ENCODE measurements at places on chromosomes 2 and 18.

DNA sequence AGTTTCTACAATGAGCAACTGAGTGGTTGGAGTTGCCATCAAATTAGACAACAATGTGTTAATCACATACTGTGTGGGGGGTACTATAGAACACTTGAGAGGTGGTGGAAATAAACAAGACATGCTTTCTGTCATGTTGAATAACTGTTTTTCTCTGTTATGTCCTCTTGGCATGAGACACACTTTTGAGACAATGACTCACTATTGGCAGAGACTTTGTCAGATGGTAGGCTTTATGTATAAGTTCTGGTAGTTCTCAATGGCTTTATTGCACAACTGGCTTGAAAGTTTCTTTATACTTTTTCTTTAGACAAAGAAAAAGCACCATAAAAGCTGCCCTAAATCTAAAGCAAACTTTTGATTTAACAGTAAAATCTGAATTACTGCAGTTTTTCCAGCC, 578.7 kb downstream of the ADCYAP1 start:
- no peak for DNase-seq

DNA sequence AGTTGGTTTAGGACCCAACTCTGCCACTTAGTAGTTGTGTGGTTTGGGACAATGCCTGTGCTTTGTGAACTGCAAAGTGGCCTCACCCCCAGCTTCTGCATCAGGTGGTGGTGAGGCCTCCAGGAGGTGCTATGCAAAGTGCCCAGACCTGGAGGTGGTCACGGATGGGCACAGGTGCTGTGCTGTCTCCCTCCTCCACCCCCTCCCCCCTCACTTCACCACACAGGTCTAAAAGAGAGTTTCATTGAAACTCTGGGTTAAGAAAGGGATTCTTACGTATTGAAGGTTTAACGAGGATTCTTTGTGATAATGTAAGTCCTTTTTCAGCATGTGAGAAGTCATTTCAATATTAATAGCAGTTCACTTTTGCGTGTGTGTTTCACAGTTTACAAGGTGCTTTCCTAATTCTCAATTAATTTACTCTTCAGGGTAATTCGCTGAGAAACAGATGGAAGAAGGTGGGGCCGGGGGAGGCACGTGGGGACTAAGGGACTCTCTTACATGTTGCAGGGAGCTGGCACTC, 369.9 kb downstream of the LPIN1 start:
- DNase-seq = peak; percentile 13

DNA sequence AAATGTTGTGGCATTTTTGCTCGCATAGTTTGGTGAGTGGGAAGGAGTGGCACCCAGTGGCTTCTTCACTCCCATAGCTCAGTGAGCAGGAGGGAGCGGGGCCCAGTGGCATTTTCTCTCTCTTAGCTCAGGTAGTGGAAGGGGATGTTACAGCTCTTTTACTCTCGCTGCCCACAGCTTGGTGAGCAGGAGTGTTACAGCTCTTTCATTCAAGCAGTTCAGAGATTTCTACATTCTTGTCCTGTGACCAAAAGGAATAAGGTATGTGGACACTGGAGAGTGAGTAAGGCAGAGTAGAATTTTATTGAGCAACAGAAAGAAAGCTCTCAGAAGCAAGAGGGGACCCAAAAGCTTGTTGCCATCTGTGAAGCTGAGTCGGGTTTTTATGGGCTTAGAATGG, 192.4 kb downstream of the SPAG16 start:
- no peak for DNase-seq

DNA sequence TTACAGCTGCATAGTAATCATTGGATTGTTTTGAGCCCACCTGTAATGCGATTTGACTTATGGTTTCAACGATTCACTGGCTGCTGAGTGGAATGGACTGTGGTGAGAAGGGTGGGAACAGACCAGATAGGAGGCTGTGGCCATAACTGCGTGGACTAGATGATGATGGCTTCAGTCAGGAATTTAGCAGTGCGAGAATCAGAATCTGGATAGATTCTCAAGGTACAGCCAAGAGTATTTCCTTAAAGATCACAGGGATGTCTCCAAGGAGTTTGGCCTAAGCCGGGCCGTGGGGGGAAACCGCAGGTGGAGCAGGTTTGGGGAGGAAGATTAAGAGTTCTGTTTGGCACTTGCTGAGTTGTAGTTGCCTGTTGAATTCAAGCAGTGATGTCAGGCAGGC, 44.0 kb upstream of the CHMP1B start:
- DNase-seq = no peak

GRCh38 chr2:159616286-159616701, at the start of gene BAZ2B:
Gene BAZ2B, minus strand, starts transcription at chr2:159616548. Its CDS starts 137,829 bp downstream, at chr2:159478719.
- no peak for DNase-seq

DNA sequence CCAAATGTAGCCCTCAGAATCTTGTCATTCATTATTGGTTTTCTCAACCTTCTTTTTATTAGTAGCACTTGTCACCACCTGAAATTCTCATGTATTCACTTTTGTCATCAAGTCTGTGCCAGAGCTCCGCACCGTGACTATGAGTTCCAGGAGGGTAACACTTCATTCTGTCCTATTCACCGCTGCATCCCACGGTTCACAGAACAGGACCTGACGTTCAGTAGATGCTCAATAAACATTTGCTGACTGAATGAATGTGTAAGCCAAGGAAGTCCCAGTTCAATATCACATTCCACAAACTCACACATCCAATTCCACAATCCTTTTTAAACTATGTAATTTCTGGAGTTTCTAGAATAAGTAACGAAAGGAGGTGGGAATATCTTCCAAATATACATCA, 65.5 kb downstream of the MOGAT1 start:
- DNase-seq = no peak

DNA sequence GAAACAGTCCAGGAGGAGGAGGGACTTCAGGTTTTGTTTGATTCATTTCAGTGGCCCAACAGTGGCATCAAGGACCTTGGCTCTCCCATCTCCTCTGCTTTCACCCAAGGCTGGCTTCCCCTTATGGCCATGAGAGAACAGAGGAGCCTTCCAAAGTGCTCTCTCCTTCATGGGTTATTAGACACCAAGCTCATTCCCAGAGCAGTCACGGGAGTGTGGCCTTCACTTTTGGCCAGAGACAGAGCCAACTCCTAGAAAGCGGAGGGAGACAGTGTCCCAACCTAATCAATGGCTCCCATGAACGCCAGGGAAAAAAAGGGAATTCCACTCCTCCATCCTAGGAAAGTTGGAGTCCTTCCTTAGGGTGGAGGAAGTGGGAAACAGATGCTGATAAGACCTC, 871 bp upstream of the DUSP28 start:
- DNase-seq = no peak

- DNase-seq = no peak
Measured at GRCh38 chr2:150526827-150527226, 39.4 kb upstream of the RND3 start.

- no peak for DNase-seq
Measured at GRCh38 chr18:49678440-49678839, 116.6 kb downstream of the LIPG start.

DNA sequence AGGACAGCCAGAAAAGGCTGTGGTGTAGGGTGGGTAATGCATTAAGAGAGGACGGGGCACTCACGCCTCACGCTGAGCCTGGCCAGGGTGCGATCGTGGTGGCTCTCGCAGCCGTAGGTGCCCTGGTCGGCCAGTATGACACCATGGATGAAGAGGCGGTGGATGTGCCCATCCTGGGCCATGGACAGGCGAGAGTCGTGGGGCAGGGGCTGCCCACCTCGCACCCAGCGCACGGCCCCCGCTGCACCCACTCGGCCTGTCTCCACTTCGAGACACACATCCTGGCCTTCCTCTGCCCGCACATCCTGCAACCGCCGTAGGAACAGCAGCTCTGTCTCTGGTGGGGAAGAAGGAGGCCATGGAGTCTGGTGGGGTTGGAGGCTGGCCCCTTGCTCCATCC, 12.1 kb downstream of the TMEM198 start:
- DNase-seq = no peak

- DNase-seq = no peak
Measured at GRCh38 chr2:32801741-32802140, 145.0 kb upstream of the LTBP1 start.

- no peak for DNase-seq
Measured at GRCh38 chr2:130837175-130837810, 579 bp downstream of the ARHGEF4 start.

DNA sequence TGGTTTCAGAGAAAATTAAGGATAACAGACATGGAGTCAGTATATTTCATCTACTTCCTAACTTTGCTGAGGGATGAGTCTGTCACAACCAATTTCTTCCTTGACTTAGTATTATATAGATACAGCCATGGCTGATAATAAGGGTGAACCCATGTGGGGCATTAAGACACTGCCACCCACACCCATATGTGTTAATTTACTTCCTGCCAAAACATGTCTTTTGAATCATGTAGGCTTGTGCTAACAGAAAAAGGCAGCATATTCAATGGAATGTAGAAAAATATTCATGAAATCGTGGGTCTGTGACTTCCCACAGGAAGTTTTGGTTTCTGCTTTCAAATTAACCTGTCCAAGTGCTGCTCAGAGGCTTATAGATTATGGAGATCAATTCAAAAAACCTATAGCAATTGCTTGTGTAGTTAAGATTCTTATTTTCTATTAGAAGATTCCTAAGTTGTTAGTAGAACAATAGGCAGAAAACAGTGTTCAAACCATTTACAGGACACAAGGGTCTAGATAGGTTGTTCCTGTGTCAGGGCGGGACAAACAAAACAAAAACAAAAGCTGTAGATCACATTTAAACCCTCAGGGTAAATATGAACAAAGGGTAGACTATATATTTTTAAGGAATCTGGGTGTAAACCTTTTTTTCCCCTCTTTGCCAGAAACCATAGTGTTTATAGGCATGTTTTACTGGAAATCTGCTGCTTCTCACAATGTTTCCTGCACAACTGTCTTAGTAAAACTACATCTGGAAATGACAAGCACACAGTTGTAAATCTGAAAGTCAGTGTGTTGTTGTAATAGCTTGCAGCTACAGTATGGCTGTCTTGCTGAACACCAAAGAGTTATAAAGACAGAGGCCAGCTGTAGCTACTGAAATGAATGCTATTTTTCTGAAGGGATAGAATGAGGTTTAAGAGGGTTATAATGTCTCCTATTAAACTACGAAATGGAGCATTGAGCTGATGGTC, 691.2 kb downstream of the EPHA4 start:
- no peak for DNase-seq

- DNase-seq = no peak
Measured at GRCh38 chr18:46062781-46063180, 9.3 kb downstream of the PSTPIP2 start.

DNA sequence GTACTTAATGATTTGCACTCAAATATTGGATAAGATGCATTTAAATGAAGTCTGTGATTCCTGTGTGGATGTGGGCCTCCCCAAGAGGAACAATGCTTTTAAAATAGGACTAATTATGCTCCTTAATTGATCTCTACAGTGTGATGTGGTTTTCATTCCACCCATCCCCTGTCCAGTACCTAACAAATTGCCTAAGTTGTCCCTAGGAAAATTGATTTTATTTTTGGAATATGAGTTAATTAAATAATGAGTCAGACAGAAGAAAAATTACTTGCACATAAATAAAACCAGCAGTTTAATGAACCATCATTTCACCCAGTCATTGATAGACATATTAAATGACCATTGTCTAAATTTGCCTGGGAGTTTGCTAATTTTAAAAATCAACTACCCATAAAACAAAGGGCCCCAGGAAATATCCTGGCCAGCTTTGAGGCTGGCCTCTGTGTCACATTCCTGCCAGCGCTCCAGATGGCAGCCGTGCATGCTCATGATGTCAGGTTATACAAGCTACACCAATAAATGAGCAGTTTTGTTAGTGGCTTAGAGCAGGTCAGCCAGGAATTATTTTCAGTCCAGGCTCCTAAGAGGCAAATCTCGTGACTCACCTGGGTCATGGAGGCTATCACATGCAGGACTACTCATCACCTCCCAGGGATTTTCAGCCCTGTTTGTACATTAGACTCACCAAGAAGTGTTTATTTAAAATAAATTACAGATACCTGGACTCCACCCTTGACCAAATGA, 31.9 kb downstream of the ABHD3 start:
- no peak for DNase-seq

- no peak for DNase-seq
Measured at GRCh38 chr2:31192396-31192795, 24.9 kb downstream of the CAPN14 start.

- DNase-seq = no peak
Measured at GRCh38 chr2:10196948-10197696, 74.6 kb downstream of the RRM2 start.

DNA sequence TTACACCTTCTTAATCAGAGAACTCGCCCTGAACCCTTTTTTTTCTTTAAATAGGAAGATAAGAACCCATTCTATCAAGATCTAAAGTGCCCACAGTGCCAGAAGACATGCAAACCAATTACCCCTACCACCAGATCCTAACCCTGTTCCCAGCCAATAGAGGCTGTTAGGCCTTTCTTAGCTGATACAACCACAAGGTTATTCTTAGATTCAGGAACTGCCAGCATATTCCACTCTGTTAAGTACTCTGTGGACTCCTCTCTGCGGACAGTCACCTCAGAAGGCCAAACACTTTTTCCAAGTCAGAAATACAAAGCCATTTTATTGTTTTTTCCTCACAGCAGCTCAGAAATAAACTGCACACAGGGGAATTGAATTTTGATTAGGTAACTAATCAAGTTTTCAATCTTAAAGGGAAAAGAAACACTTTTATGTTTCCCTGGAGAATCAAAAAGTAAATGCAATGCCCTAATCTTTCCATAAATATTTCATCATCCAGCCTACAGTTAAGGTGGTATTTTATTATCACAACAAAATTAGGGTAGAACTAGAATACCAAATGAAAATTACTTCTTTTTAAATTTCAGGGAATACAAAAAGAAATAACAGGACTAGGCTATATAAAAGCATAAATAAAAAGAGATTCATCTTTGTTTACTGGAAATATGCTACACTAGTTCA, 111.4 kb downstream of the NBAS start:
- no peak for DNase-seq

- no peak for DNase-seq
Measured at GRCh38 chr18:38644875-38645641, 1079.5 kb upstream of the CELF4 start.

- no peak for DNase-seq
Measured at GRCh38 chr18:55732227-55733106, 144.5 kb upstream of the TCF4 start.

GRCh38 chr18:31697351-31698298, 13.2 kb upstream of the B4GALT6 start:
- DNase-seq = no peak

GRCh38 chr2:159851941-159852340, 53.9 kb upstream of the CD302 start:
- DNase-seq = no peak

DNA sequence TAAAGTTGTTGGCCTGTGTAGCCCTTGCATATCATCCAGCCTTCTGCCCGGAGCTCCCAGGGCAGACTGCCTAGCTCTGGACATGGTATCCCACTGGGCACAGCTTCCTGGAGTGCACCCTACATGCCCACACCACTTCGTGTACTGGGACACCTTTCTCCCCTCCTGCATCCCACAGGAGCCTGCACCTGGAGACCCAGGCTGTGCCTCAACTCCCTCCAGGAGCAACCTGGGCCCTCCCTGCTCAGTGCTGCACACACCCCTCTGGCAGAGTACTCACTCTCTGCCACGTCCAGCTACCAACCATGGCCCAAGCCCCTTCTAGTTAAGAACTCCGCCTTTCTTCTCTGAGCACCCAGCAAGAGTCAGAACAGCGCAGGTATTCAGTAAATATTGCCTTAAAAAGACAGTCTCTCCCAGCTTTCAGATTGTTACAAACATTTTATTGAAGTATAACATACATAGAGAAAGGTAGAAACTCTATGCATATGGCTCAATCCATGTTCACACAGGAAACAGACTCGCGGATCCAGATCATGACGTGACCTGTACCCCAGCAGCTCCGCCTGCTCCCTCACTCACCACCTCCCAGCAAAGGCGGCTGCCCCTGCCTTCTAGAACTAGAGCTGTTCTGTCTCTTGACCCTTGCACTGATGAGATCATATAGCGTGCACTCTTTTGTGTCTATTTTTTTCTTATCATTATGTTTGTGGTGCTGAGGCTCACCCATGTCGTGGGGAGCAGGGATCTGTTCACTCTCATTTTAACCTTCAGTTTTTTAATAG, 98.4 kb upstream of the MYCN start:
- DNase-seq = no peak

Measured in GM12892 (cell line).